ENCODE measurements at places on chromosomes 6 and 20. TPM values are rescaled to one million over a fixed set of nuclear protein-coding genes. Genes with fewer than 3 reads are reported as not detected.

- DNase-seq, result peak; percentile 41
These were observed 103.6 kb downstream of the CDYL start for GRCh38 chr6:4879741-4880275.

The PFDN4 gene
- 22.0 TPM for total RNA-seq

DNA sequence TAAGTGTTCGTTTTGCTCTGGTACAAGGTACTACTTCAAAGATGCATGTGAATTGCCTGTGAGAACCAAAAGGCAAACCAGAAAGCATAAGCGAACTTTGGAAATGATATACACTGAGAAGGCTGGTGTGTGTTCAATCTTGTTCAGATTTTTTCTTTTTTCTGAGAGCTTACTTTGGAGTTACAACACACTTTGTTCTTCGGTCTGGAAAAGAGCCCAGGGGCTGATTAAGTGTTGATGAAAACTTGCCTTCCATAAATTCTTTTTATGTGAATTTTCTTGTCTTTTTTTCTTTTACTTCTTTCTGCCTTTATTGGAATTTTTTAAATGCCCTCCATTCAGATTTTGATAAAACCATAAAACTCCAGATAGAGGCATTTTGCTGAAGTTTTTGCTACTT, 395.1 kb upstream of the SASH1 start:
- DNase-seq, result no peak

DNA sequence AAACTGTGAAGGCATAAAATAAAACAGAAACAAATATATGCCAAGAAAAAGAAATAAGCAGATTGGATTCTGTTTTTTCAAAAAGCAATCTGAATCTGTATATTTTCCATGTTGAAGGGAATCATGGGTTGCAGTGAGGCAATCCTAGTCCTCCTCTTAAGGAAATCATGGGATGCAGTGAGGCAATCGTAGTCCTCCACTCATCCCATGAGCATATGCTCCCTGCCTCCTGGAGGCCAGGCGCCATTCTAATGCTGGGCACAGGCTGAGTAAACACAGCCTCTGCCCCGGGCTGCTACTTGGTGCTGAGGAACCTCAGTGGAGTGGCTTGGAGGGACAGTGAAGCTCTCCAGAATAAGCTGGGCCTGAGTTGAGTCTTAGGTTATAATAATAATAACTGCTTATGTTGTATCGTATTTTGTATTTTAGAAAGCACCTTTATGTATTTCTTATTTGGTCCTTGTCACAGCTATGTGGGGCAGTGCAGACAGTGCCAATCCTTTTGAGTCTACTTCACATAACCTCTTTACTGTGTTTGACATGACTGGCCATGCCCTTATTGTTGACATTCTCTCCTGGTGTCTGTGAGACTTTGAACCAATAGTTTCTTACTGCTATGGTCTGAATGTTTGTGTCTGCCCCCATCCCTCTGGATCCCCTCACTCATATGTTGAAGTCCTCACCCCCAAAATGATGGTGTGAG, 56.6 kb upstream of the CITED2 start:
- no peak for DNase-seq

- no peak for DNase-seq
These were observed 42.1 kb downstream of the SMAP1 start for GRCh38 chr6:70709826-70710225.

Data from mucosa of descending colon (tissue), 3 donors.